ENCODE measurements at places on chromosomes 13 and 19. TPM values are rescaled to one million over a fixed set of nuclear protein-coding genes. Genes with fewer than 3 reads are reported as not detected.

ZNF829 gene
- total RNA-seq: 3.7 TPM

SPTBN4 gene
- 1.1 TPM for total RNA-seq

KCNJ14 gene
- total RNA-seq: 1.8 TPM

SYT3 gene
- not detected for total RNA-seq

ZNF135 gene
- 0.54 TPM for total RNA-seq

ZIM2 gene
- not detected for total RNA-seq

CPAMD8 gene
- 0.44 TPM for total RNA-seq

SRRM5 gene
- total RNA-seq: 0.21 TPM

DNA sequence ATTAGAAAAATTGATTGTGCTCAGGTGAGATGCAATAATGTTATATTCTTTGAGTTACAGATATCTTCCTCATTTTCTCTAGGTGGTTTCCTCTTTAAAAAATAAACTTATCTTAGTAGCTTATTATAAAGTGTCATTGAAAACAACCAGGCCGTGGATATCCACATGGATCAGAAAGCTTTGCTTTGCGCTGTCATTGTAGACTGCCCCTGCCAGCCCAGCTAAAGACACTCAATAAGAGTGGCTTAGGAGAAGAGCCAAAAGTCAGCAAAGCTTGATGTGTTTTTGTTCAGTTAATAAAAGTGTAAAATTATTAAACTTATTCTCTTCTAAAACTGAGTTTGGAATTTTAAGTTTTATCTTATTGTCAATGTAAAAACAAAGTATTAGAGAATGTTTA is 34.4 kb downstream of the TPP2 start:
- no peak for DNase-seq
- no peaks in the 10 kb centered on the region for H3K4me1 ChIP-seq
- H3K27ac ChIP-seq: no peak overlapping the region
- H3K27me3 ChIP-seq: no peaks in the 10 kb centered on the region
- no peak overlapping the region for H3K4me3 ChIP-seq

DNA sequence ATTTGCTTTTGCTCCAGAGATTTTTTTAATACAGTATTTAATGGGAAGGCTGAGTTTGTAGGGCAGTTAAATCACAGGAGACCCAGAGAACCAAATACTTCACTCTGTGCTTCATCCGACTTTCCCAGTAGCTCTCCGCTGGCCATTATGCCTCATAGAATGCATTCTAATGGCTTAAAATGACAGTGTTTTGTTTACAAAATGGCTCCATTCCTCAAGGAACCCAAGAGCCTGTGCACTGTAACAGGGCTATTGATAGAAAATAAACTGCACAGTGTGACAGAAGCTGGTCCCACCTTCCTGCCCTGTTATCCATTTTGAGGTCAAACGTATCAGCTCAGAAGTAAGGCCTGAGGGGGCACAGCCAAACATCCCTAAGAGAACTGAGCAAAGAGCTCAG is 136.5 kb downstream of the RAP2A start:
- H3K4me1 ChIP-seq: no peaks in the 10 kb centered on the region
- peaks cover 11% of the 10 kb centered on the region for H3K27me3 ChIP-seq
- DNase-seq: no peak
- H3K4me3 ChIP-seq: no peak overlapping the region

DNA sequence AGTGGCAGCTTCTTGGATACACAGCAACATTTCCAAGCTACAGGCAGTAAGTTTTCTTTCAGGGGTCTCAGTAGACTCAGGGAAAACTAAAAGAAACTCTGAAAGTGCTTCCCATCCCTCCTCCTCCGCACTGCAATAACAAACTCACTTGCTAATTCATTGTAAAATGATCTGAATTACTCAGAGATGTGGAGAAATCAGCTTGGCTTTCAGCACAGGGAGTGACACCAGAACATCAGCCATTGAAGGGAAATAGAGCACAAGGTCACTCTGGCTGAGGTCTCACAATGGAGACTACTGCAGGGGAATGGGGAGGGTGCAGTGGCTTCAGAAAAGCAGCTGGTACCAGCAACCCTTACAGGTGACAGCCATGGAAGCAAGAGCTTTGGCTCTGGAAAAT is 137.3 kb upstream of the SERP2 start:
- no peak overlapping the region for H3K27ac ChIP-seq
- H3K27me3 ChIP-seq: peaks cover 8% of the 10 kb centered on the region
- DNase-seq: no peak
- H3K36me3 ChIP-seq: no peaks in the 10 kb centered on the region
- peaks cover 7% of the 10 kb centered on the region for H3K4me1 ChIP-seq

- H3K4me3 ChIP-seq: no peak overlapping the region
- peak; percentile 45 for DNase-seq
- H3K27ac ChIP-seq: no peak overlapping the region
- H3K4me1 ChIP-seq: peaks cover 6% of the 10 kb centered on the region
- H3K27me3 ChIP-seq: no peaks in the 10 kb centered on the region
- peaks cover 15% of the 10 kb centered on the region for H3K36me3 ChIP-seq
These were observed 5.8 kb upstream of the USE1 start for GRCh38 chr19:17209126-17210036.

DNA sequence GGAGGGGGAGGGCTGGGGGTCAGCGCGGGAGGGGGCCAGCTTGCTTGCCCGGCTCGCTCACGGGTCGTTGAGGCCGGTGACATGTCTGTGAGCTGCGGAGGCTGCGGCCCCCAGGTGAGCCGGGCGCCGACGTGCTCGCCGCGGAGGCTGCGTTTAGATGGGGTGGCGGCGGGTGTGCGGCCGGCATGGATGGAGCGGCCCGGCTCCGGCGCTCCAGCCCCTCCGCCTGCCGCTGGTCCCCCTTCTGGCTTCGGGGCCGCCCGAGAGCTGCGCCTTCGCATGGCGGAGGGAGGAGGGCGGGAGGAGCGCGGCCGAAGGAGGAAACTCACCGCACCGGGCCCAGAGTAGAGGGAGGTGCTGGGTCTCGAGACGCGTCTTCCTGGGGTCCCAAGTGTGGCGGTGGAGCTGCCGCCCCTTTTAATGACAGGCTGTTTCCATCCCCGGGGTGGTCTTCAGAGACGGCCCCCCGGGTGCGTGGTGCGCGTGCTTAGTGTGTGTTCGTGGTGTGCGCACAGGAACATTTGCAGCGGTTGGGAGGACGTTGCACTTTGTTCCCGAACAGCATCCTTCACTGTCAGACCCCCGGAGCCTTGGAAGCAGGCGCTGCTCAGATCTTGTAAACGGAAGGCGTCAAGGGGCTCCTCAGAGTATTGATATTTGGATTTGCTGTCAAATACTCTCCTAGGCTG is at the start of gene AKAP11:
AKAP11 (plus strand) TSS at position 38 of the 689 bp plus-strand sequence. CDS start 14,197 bp downstream, outside the sequence.
- no peaks in the 10 kb centered on the region for H3K27me3 ChIP-seq
- H3K36me3 ChIP-seq: no peaks in the 10 kb centered on the region
- peak within 1 kb of the TSS; percentile 94 for H3K4me3 ChIP-seq
- peaks cover 50% of the 10 kb centered on the region for H3K4me1 ChIP-seq
- DNase-seq: peak; percentile 51

GRCh38 chr19:39212375-39212742 is 8.3 kb upstream of the SYCN start:
- H3K4me3 ChIP-seq: no peak overlapping the region
- DNase-seq: peak; percentile 84
- H3K4me1 ChIP-seq: no peaks in the 10 kb centered on the region

DNA sequence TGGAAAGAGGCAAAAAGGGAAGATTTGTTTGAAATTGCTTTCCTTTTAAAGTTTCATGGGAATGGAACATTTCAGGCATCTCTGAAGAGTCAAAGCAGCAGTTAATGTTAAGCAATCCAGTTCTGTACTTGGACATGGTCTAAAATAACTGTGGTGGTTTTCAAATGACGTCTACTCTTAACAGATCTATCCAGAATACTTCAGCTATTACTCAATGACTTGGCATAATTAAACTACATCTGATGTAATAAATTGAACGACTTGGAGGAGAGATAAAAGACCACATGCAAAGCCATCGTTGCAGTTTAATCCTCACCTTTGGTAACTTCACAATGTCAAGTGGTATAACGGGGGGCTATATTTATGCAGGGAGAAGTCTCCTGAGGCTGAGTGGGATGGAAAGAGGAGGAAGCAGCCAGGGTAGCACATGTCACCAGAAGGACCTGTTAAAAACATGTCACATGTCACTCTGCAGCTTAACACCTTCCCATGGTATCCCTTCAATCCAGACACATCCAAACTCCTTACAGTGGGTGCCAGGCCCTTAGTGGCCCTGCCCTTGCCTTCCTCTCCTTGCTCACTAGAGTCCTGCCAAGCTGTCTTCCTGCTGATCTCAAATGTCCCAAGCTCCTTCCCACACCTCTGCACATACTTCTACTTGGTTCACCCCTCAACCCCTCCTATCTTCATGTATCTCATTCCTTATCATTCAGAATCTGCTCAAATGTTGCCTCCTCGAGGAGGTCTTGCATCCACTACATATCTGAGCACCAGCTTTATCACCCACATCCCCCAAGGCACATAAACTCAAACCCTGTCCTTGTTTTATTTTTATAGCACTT is 327.8 kb downstream of the SUCLA2 start:
- no peak overlapping the region for H3K4me3 ChIP-seq
- H3K36me3 ChIP-seq: no peaks in the 10 kb centered on the region
- no peak for DNase-seq
- no peaks in the 10 kb centered on the region for H3K4me1 ChIP-seq

DNA sequence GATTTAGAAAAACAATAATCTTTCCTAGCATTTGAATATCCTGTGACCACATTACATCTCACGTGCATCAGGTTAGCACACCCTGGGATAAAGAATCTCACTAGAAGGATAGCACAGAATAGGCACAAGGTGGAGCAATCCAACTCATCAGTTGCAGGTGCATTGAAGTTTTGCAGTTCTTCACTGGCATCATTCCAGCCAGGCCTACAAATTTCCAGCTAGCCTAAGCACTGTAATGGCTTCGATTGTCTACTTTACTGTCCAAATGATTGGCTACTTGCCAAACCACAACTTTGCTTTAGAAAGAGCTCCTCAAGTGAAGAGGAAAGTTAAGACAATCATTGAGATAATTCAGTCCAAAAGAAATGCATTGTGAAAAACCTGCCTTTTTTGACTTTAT is 89.5 kb downstream of the SPRY2 start:
- H3K4me3 ChIP-seq: no peak overlapping the region
- no peaks in the 10 kb centered on the region for H3K4me1 ChIP-seq
- H3K27me3 ChIP-seq: no peaks in the 10 kb centered on the region

- H3K36me3 ChIP-seq: no peaks in the 10 kb centered on the region
- H3K4me1 ChIP-seq: no peaks in the 10 kb centered on the region
- DNase-seq: no peak
- H3K27ac ChIP-seq: no peak overlapping the region
- H3K27me3 ChIP-seq: no peaks in the 10 kb centered on the region
These were observed 26.9 kb downstream of the SULT2B1 start for GRCh38 chr19:48578891-48579290.

GRCh38 chr13:33138441-33138840 is 122.2 kb downstream of the KL start:
- no peak overlapping the region for H3K4me3 ChIP-seq

GRCh38 chr19:29886586-29886985 is 55.5 kb upstream of the URI1 start:
- H3K36me3 ChIP-seq: no peaks in the 10 kb centered on the region
- DNase-seq: no peak
- no peaks in the 10 kb centered on the region for H3K27me3 ChIP-seq
- peaks cover 3% of the 10 kb centered on the region for H3K4me1 ChIP-seq
- H3K4me3 ChIP-seq: no peak overlapping the region

- DNase-seq: no peak
- H3K4me3 ChIP-seq: no peak overlapping the region
- no peak overlapping the region for H3K27ac ChIP-seq
- H3K36me3 ChIP-seq: peaks cover 1% of the 10 kb centered on the region
- H3K27me3 ChIP-seq: no peaks in the 10 kb centered on the region
- no peaks in the 10 kb centered on the region for H3K4me1 ChIP-seq
These were observed 118.0 kb downstream of the KDM4B start for GRCh38 chr19:5086725-5087439.

- H3K4me3 ChIP-seq: no peak overlapping the region
- no peaks in the 10 kb centered on the region for H3K4me1 ChIP-seq
- H3K36me3 ChIP-seq: no peaks in the 10 kb centered on the region
- H3K27me3 ChIP-seq: peaks cover 15% of the 10 kb centered on the region
- no peak overlapping the region for H3K27ac ChIP-seq
These were observed 22.0 kb downstream of the GPC6 start for GRCh38 chr13:93248627-93249047.

DNA sequence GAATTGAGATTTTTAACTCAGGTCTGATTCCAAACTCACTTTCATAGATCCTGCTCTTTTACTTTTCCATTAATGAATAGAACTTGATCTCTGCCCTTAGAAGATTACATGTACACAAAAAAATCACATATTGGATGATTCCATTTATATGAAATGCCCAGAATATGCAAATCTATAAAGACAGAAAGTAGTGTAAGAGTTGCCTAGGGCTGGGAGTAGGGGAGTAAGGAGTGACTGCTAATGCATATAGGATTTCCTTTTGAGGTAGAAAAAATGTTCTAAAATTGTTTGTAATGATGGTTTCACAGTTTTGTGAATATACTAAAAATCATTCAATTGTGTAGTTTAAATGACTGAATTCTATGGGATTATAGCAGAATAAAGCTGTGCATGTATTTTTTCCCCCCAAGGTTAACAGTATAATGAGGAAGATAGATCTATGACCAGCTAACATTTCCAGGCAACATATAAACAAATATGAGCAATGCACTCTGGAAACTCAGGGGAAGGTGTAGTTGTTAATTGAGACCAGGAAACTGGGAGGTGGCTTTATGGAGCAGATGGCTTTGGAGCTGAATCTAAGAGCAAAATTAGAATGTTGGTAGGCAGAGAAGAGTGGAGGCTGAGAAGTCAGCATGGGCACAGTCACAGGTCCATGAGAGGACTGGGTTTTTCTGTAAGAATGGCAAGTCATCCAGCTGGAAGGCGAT is 41.4 kb downstream of the LACC1 start:
- no peak overlapping the region for H3K27ac ChIP-seq
- no peaks in the 10 kb centered on the region for H3K4me1 ChIP-seq
- no peak for DNase-seq
- H3K4me3 ChIP-seq: no peak overlapping the region

- no peak overlapping the region for H3K27ac ChIP-seq
- peaks cover 16% of the 10 kb centered on the region for H3K4me1 ChIP-seq
- peaks cover 22% of the 10 kb centered on the region for H3K36me3 ChIP-seq
- H3K27me3 ChIP-seq: no peaks in the 10 kb centered on the region
- no peak overlapping the region for H3K4me3 ChIP-seq
These were observed 51.5 kb downstream of the PCCA start for GRCh38 chr13:100140441-100140840.

GRCh38 chr13:27367570-27367969 is 56.8 kb upstream of the GTF3A start:
- no peaks in the 10 kb centered on the region for H3K36me3 ChIP-seq
- no peak for DNase-seq
- H3K27ac ChIP-seq: no peak overlapping the region
- H3K4me3 ChIP-seq: no peak overlapping the region
- H3K27me3 ChIP-seq: peaks cover 10% of the 10 kb centered on the region
- H3K4me1 ChIP-seq: no peaks in the 10 kb centered on the region
